NCI-H526 treated with DMSO at 0.1 percent for 48 hours (cell line): ENCODE measurements at places on chromosomes 12 and 14.

DNA sequence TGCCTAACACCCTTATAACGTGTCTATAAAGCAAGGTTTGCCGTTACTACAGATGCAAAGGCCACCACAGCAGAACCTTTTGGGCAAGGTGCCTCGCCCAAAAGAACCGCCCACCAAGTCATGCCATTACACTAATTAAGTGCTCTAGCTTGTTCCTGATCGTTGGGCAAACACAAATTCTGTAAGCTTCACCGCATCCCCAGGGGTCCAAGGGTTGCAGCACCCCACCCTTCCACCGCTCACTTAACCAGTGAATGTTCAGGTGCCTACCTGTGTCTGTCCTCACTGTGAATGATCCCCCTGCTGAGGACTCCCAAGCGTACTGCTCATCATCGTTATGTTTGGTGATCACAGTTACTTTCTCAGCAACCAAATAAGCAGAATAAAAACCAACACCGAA, 1.4 kb downstream of the HSP90AA1 start:
- no peak for DNase-seq

DNA sequence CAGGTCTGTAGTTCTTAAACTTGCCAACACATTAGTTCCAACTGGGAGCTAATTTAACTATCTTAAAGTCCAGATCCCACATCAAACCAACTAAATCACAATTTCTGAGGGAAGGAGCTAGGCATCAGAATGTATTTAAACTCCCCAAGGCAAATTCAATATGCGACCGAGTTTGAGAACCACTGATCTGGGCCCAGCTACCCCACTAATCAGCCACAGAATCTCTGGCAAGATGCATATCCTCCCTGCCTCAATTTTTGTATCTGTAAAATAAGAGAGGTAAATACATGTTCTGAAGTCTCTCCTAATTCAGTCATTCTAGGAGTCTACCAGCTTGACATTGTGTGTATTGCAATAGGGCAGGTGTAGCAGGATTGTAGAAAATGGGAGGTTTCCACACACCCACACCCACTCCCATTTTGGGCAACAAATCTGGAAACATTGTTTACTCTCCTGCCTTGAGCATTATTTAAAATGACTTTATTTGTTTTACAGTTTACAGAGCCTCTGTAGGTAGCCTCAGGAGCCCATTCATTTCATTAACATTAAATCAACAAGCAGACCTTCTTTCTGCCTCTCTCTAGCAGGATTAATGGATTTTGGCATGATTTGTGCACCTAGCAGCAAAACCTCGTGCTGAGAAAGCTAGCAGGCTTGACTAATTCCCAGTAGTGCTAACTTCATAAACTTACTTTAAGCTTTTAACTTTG, 15.6 kb downstream of the LGR5 start:
- DNase-seq = no peak

- DNase-seq = no peak
These were observed 126.3 kb upstream of the FBXO33 start for GRCh38 chr14:39558525-39558924.

DNA sequence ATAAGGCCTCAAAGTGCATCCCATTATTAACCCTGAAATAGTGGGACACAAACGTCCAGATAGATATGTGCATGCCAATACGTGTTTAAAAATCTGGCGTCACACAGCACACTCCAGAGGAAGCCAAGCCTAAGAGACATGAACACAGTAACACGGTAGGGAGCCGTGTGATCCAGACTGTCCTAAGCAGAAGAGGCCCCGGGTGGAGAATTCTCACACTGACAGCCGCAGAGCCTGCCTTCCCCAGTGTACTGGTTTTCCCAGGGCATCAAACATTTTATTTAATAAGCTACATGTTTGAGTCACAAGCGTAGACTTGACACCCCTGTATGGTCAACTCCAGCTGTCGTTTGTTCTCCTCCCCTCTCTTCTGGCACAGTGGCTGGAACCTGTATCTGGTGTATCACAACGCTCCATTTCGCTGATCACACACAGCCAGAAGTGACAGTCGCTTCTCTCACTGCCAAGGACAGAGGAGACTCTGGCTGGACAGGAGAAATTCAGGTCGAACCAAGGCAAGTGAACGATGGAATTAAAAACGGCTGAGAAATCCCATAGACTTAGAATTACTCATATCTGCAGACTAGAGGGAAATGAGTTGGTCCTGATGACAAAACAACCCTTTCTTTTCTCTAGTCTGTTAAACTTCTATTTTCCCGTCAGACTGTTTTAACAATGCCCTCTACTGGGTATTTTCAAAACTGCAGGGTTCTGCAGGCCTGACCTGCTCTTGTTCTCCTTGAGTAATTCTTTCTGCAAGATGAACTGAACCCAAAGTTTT, 359.9 kb downstream of the RGS6 start:
- DNase-seq = no peak

DNA sequence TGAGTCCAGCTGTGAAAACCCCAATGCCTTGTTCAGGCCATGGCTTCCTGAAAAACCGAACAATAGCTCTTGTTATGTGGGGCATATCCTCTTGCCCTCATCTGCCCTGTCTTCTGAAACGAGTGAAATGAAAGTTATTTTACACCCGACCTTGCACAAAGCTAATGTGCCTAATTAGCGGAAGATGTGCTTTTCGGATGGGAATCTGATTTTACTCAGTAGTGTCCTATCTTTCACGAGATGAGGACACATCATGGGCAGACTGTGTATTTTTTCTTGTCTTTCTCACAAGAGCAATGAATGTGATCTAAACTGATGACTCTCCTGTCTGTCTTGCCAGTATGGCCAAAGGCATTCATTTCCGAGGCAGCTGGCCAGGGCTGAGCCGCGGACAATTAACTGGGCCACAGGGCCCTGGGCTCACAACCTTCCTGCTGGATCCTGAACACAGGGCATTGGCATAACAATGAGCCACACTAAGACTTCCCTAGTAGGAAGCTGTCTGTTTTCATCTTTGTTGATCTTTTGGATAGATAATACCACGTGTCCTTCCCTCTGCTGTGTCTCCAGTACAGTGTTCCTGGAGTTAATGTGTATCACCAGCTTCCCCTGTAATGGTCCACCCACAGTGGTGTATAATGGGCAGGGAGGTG, 86.0 kb upstream of the HIF1A start:
- no peak for DNase-seq

DNA sequence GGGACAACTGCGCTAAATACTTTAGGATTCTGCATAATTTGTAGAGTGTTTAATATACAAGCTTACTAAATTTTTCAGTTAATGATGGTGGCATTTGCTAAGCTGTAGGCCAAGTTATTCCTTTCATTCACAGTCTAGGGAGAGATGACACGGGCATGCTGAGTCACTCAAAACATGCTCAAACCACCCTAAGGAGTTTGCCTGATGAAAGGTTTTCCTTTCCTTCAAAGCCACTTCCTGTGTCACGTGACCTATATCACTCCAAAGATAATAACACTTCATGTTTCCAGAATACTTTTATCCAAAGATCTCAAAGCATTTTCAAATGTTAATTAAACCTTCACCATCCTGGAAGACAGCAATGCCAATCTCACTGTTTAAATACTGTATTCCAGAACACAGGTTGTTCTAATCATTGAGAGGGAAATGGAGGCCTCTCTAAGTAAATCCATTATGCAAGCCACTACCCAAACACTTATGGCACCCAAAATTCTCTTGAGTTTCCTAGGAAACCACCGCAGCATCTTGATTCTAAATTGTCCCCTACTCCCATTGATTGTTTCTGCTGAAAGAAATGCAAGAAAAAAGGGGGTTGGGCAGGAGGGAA, 207.0 kb upstream of the CDKN3 start:
- no peak for DNase-seq

DNA sequence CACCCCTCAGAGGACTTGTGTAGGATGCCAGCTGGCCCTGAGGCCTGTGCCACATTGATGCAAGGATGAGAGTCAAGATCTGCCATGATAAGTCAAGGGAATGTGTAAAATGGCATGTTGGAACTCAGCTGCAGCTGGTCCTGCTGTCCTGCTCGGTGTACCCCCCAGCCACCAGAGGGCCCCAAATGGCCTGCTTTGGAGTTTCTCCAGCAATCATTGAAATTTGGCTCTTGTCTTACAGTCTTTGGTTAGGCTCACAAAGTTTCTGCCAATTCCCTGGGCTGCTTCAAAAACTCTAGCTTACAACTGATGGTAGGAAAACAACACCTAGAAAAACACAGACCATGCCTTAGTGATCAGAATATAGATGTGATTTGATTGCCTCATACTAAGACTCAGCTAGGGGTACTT, 76.8 kb downstream of the HSD17B6 start:
- peak; percentile 12 for DNase-seq

GRCh38 chr12:79615596-79616560, 74.9 kb downstream of the PAWR start:
- no peak for DNase-seq

- no peak for DNase-seq
These were observed 16.2 kb downstream of the NOXRED1 start for GRCh38 chr14:77407158-77407557.

- DNase-seq = peak; percentile 32
These were observed 256.3 kb upstream of the SFSWAP start for GRCh38 chr12:131454418-131455217.

- DNase-seq = no peak
These were observed 59.4 kb downstream of the MYRFL start for GRCh38 chr12:69884386-69884785.

DNA sequence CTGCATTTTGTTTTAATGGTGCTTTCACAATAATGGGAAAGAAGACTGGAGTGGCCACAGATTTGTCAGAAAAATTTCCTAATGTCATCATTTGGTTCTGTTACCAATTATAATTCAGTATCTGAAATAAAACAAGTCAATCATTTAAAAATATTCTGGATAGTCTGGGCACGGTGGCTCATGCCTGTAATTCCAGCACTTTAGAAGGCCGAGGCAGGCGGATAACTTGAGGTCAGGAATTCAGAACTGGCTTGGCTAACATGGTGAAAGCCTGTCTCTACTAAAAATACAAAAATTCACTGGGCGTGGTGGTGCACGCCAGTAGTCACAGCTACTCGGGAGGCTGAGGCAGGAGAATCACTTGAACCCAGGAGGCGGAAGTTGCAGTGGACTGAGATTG, 4.0 kb upstream of the LIMA1 start:
- no peak for DNase-seq

DNA sequence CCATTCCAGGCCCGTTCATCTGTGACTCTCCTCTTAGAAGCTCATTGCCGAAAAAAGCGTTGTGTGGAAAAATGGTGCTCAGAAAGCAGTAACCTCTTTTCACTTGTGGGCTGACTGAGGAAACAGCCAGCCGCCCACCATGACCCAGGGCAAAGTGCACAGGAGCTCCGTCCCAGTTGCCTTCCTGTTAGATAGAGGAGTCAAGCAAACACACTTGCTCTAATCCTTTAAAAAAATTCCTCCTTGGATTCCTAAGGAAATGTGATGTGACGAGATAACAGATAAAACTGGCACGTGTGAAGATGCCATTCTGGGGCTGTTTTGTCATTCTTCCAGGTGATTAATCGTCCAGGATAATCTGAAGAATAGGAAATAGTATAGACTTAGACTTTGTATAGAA, 396.8 kb upstream of the DDHD1 start:
- DNase-seq = no peak

GRCh38 chr14:37413504-37414003, 181.5 kb downstream of the FOXA1 start:
- no peak for DNase-seq

DNA sequence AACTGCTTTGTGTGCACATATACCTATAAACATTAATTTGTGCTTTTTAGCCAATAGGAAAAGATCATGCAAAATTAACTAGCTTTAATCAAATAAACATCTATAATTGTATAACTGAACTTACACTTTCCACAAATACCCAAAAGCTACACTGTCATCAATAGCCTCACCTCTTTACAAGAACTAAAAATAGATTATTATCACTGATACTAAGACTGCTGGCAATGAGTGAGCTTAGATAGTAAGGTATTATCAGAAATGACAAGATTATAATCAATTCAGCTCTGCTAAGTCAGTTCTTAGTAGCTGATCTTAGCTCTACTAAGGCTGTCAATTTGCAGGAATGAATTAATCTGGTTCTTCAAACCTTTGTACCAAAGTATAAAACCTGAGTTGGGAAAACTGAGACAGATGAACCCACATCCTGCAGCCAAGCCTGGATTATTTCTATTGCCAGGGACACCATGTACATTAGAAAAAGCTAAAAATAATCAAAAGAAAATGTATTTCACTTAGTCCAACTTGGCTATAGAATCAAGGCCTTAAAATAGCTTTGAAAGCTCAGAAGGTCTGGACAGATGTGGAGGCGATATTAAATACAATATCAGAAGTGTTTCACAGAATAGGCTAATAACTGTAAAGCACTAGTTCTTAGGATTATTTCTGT, 5.2 kb downstream of the FKBP3 start:
- DNase-seq = no peak

DNA sequence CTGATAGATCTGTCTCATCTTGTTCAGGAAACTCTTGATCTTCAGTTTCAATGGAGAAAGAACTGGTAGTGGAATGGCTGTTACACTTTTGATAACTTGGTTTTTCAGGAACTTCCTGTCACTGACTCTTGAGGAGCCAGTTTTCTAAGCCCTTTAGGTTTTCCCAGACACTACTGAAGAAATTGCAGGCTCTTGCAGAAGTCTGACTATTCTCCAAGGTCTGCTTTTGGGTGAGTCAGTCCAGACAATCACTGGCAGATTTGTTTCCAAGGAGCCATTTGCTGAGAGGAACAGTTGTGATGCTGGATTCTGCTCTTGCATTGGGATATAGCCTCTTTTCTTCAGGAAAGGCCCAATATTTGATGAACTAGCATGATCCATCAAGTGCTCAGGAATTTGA, 468.0 kb downstream of the FUT8 start:
- no peak for DNase-seq

GRCh38 chr12:115638733-115639647, 638.5 kb downstream of the MED13L start:
- DNase-seq = no peak

DNA sequence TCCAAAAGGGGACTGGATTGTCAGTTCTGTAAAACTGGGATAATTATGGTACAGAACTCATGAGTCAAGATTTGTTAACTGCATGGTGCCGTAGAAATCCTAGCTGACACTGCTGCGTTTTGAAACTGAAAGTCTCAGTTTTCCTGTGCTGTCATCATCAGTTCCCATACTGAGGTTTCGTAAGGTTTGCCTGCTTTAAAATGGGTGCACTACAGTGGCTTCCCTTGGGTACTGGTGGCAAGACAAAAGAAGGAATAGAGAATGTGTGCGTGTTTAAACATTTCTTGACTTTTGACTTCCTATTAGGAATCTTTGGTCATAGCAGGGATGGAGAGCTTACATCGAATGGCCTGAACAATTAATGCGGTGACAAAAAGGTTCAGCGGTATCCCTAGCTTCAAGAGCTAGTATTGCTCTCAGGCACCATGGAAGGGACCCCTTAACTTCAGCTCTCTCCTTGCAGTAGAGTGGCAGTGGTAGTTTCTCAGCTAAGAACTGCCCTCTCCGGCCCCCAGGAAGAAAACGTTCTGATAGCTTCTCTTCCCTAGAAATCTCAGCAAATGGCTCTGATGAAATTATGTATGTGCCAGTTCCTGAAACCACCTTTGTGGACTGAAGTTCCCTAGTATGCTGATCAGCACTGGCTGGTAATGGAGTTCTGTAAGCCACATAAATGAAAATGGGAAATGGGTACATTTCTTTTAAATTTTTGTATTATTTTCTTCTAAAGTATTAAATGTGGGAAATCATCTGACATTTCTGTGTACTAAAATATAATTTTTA, 28.9 kb downstream of the ANO6 start:
- DNase-seq = no peak
